Stimulated activated CD8-positive, alpha-beta memory T cell treated with anti-CD3 and anti-CD28 coated beads, Interleukin-7, amount 100 ng/mL, for 48 hours (primary cell): ENCODE measurements at places on chromosomes 12 and 14.

DNA sequence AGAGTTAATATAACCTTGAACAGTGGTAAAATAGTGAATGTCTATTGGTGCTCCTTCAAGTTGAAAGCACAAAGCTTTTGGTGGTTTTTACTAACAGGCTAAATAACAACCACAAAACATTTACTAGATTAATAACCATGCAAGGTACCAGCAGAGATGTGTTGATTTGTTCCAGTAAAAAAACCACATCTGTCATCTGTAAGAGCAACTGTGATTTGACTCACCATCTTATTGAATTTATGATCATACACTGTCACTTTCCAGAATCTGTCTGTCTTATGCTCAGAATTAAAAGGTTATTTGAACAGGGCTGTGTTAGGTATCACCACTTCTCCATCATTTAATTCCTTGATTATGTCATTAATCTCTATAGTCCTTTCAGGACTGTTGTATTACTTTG, 107.0 kb upstream of the PTHLH start:
- DNase-seq: no peak

DNA sequence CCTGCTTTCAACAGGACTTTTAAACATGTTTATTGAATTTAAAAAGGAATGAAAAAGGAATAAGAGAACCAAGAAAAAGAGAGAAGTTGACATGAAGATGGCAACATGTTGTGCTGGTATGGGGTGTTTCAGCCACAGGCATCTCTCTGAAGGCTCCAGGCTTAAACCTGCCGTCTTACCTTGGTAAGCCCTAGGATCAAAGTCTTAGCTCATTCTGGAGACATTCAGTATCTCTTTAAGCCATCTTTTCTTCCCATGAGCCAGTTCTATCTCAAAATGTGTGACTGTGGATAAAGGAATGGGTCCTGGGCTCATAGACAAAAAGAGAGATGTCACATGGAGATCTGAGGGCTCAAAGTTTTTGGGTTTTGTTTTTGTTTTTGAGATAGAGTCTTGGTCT, 1.6 kb upstream of the TFCP2 start:
- DNase-seq: no peak

DNA sequence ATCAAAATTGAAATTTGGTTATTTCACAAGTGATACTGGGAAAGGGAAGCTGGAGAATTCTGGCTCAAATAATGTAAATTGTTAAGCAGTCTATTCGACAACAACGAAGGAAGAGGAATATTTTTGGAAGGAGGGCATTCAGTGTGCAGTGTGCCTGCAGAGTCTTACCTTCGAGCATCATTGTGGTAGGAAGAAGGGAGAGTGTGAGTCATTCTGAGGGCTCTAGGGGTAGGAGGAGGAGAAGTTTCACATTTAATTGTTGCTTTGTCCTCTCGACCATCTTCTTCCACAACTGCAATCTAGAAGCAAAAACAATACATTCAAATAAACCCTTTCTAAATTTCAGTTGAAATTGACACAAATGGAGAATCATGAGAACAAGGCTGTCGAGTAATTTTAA, 263.0 kb downstream of the ACSS3 start:
- DNase-seq: no peak

DNA sequence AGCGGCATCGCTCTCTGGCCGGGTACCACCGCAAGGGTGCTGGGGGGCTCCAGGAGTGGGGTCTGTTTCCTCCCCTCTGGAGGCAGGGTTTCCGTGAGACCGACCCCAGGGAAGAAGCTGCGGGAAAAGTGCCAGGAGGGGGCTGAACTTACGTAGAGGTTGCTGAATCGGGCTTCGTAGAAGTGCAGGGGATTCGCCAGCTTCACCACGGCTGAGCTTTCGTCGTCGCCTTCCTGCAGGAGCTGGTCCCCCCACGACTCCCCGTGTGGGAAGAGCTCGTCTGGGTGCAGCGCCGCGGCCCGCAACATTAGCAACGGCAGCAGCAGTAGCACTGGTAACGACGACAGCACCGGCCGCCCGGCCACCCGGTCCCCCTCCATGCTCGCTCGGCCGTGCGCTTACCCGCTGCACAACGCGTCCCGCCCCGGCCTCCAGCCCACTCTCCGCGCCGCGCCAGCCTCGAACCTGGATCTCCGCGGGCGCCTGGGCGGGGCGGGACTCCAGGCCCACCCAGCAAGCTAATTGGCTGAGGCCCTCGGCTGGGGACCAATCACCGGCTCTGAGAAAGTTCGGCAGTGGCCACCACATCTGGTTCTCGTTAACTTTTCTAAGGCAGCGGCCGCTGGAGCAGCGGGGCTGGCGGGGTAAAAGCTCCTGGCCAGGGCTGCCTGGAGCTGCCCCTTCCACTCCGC, at the start of gene NID2:
NID2 (minus strand) TSS at position 445 of the 692 bp plus-strand sequence; CDS start at position 380, 65 bp downstream.
- DNase-seq: peak; percentile 20

- no peak for DNase-seq
These were observed 264.3 kb downstream of the RPAP3 start for GRCh38 chr12:47441490-47441889.

GRCh38 chr12:62525271-62525670, 58.6 kb downstream of the MON2 start:
- DNase-seq: no peak

- DNase-seq: no peak
These were observed 36.8 kb upstream of the CNTN1 start for GRCh38 chr12:40655451-40655850.

GRCh38 chr12:47422611-47423010, 283.2 kb downstream of the RPAP3 start:
- no peak for DNase-seq

GRCh38 chr12:94244165-94245133, 96.1 kb downstream of the PLXNC1 start:
- peak; percentile 60 for DNase-seq

GRCh38 chr14:85154714-85155113, 375.2 kb upstream of the FLRT2 start:
- DNase-seq: no peak

DNA sequence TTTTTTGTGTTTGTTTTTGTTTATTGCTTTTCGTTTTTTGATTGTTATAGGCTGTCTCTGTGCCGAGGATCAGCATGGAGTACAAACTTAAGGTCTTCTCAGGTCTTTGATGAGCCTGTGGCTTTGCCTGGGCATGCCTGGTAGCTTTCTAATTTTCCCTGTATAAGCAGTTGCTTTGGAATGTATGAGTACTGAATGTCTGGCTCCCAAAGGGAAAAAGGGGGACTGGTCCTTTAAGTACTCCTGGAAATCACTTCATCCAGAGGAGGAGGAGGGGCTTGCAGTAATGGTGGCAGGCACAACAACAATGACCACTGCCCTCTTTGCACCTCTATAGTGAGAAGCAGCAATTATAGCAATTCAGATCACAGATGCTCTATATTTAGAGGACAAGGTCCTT, 67.6 kb upstream of the TTC7B start:
- no peak for DNase-seq

DNA sequence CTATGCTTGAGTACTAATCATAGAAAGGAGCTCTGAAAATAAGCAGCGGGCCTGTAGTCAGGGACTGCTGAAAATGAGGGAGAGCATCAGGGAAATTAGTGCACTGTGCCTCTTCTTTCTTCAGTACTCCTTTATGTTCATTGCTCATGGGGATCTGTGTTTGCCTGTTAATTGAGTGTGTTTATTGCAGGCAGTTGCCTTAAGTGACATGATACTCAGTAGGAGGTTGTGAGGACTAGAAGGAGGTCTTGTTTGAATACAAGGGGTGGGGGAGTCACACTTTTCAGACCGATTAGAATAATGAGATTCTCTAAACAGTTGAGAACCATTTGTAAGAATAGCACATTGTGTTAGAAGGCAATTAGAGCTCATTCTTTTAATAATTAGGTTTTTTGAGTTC, 102.6 kb upstream of the SLCO1C1 start:
- no peak for DNase-seq

DNA sequence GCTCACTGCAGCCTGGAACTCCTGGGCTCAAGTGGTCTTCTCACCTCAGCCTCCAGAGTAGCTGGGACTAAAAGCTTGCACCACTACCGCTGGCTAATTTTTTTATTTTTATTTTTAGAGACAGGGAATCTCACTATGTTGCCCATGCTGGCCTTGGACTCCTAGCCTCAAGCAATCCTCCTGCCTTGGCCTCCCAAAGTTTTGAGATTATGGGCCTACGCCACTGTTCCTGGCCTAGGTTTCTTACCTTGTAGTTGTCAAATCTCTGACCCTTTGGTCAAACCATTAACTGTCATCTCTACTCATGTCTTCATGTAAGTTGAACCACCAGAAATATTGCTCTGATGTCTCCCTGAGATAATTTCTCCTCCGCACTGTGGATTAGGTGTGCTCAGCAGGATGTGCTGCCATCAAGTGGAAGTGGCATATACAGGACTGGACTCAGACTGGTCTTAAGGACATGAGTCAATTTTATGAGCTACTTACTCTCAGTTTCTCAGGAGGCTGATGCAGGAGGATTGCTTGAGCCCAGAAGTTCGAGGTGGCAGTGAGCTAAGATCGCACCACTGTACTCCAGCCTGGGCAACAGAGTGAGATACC, 28.5 kb downstream of the ACTR6 start:
- DNase-seq: no peak

DNA sequence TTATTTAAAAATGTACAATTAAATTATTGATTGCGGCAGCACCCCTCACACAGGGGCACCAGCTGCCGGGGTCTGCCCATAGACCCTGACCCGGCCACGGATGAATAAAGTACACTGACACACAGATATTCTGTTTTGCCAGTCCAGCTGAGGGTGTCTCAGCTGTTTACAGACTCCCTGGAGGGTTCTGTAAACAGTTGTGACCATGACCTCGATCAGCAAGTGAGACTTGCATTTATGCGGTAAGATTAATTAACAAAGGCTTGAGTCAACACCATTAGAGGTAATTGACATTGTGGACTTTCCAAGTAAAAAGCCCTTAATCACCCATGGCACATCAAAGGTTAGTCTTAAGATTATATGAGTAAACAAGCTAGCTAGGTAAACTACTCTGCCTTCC, 94.3 kb downstream of the FUT8 start:
- DNase-seq: no peak

DNA sequence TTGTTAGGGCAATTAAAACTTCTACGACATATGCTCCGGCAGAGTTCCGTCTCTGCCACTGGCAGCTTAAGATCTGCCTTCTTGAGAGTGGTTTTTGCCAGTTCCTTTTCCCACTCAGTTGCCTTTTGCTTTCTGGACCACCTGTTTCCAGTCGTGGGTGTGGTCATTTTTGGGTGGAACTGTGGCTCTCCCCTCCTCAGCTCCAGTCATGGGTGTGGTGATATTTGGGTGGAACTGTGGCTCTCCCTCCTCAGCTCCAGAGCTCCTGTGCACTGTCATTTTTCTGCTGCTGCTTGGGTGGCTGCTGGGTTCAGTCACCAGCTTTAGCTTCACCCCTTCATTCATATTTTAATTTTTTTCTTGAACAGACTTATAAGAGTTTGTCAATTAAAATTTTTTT, 25.3 kb downstream of the WDR20 start:
- no peak for DNase-seq

- DNase-seq: no peak
These were observed 46.5 kb downstream of the ATP6V1D start for GRCh38 chr14:67313153-67313552.
